ENCODE measurements at places on chromosomes 1 and 21.

- DNase-seq: no peak
These were observed 8.5 kb upstream of the AKNAD1 start for GRCh38 chr1:108865316-108865910.

- no peak for DNase-seq
These were observed 745 bp downstream of the MUL1 start for GRCh38 chr1:20507248-20507563.

- no peak for DNase-seq
These were observed 203.2 kb downstream of the APP start for GRCh38 chr21:25967181-25967900.

DNA sequence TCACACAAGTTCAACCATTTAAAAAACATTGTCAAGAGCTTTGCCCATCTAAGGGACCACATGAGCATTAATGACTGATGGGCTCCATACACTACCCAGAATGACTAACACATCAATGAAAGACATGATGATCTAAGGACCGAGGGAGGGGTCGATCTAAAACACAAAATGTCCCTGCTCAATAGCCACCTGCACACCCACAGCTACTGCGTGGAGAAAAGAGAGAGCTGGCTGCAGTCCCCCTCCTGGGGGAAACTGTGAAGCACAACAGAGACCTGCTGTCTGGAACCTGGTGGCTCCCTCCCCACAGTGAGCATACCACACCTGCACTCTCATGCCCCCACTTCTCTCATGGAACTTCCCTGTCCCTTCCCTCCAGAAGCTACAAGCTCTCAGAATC, 130.1 kb upstream of the ERG start:
- no peak for DNase-seq

- no peak for DNase-seq
These were observed 46.9 kb upstream of the GOLT1A start for GRCh38 chr1:204260601-204261197.

DNA sequence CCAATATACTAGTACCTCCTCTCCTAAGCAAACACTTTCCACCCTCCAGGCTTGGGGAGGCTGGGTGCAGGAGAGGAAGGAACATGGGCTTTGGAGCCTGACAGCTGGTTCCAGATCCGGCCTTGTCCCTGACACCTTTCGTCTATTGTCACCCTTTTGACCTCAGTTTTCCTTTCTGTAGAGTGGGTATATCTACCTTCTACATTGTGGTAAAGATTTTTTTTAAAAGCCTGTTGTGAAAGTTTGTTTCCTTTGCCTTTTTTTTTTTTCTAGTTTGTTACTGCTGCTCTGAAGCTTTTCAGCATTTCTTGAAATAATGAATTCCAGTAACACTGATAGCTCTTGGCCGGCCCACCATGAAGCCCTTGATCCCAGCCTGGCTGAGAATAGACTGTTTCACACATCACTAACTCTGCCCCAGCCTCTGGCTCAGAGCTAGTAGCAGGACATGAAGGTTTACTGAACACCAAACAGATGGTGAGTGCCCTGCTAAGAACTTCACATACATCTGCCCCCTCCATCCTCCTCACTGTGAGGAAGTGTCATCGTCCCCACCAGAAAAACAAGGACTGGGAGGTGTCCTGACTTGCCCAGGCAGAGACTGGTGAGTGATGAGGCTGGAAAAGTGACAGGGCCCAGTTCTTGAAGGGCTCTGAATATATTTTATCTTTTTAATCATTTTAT, 33.0 kb upstream of the ID3 start:
- no peak for DNase-seq

- no peak for DNase-seq
These were observed 65.7 kb upstream of the NHLH2 start for GRCh38 chr1:115906627-115907026.

- DNase-seq: no peak
These were observed 352.4 kb downstream of the LTN1 start for GRCh38 chr21:28640326-28640725.

DNA sequence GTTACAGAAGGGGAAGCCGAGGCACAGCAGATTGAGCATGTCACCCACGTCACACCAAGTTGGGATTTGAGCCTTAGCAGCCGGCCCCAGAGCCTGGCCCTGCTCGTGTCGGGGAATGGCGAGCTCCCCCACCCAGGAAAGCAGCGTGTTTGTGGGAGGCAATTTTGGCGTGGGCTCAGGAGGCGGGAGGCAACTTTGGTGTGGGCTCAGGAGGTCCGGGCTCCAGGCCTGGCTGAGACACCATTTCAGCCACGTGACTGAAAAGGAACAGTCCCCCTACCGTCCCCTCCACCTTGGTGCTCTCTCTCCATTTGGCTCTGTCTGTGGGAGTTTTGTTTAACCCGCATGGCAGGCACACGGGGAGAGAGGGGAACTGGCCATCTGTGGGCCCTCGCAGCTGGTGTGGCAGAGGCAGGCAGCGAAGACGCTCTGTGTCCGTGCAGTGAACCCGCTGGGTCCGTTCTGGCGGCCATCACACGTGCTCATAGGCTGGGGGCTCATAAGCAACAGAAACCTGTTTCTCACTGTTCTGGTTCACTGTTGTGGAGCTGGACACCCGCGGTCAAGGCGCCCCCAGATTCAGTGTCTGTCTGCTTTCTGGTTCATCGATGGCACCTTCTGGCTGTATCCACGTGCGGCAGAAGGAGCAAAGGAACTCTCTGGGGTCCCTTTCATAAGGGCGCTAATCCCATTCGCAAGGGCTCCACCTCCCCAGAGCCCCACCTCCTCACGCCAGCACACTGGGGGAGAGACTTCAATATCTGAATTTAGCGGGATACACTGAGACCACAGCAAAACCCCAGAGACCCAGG, 110.2 kb downstream of the CRYAA start:
- DNase-seq: no peak

- no peak for DNase-seq
These were observed 743 bp upstream of the KRTAP10-10 start for GRCh38 chr21:44636209-44637017.

DNA sequence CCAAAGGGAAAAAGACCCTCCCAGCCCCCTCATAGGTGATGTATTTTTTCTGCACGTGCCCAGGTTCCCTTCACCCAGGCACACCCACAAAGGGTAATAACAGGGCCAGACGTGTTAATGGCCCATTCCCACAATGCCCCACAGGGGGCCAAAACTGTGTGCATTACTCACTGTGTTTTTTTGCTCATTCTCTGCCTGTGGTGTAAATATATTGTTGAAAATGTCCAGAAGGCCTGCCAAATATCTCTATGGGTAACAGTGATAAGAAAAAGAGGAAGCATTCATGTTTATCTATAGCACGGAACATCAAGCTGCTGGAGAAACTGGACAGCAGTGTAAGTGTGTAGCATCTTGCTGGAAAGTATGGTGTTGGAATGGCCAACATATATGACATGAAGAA, 21.9 kb downstream of the RHEX start:
- no peak for DNase-seq

GRCh38 chr1:63973005-63973419, 199.2 kb downstream of the ROR1 start:
- no peak for DNase-seq

DNA sequence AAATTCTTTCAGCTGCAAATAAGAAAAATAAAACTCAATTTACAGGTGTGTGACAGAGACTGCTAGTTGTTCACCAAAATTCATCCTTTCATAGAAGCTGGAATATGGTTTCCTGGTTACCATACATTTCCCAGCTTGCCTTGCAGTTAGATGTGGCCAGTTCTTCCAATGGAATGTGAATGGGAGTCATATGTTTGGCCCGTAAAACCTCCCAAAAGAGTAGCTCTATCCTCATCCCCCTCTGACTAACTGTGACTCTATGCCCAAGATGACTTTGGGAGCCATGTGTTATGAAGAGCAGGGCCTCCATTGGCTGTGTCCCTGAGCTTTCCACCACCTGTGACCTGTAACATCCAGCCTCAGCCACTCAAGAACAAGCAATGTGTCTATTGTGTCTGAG, 90.6 kb upstream of the NGF start:
- DNase-seq: no peak

DNA sequence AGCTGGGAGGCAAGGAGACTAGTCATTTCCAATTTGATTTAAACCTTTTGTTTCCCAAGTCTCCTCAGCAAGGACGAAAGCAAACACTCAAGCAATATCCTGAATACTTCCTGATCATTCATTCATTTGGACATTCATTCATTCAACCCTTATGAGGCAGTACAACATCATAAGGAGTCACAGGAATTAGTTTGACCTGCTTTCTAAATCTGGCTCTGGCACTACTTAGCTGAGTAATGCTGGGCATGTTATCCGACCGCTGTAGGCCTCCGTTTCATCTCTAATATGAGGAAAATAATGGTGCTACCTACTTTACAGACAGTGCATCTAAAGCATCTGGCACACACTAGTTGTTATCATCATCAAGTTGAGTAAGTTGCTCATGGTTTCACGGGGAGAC, 11.7 kb downstream of the FAM78B start:
- no peak for DNase-seq

GRCh38 chr1:33358795-33359503, 38.1 kb upstream of the A3GALT2 start:
- DNase-seq: no peak

DNA sequence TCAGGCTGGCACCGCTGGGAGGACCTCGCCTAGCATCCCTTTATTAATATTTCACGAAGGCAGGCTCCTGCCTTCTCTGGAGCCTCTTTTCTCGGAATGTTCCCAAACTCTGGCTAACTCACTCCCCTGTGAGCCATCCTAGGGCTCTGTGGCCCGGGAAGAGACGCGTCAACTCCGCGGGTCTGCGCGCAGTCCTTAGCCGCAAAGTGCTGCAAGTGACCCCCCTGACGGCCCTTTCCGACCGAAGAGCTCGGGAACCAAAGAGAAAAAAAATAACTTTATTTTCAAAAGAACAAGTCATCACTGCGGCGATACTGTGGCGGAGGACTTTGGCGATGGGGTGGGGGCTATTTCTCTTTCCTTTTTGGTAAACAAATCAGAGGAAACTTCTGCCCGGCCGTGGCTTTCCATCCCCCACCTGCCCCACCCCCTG, 14.6 kb downstream of the NR5A2 start:
- DNase-seq: no peak

- peak; percentile 40 for DNase-seq
These were observed 953 bp upstream of the NDUFS2 start for GRCh38 chr1:161200992-161201835.

GRCh38 chr1:44855742-44856141, 12.7 kb upstream of the PTCH2 start:
- DNase-seq: no peak

GRCh38 chr1:109630898-109631512, 11.4 kb downstream of the AMPD2 start:
- DNase-seq: no peak

- DNase-seq: peak; percentile 94
These were observed 103.4 kb upstream of the VAMP3 start for GRCh38 chr1:7667625-7668218.

DNA sequence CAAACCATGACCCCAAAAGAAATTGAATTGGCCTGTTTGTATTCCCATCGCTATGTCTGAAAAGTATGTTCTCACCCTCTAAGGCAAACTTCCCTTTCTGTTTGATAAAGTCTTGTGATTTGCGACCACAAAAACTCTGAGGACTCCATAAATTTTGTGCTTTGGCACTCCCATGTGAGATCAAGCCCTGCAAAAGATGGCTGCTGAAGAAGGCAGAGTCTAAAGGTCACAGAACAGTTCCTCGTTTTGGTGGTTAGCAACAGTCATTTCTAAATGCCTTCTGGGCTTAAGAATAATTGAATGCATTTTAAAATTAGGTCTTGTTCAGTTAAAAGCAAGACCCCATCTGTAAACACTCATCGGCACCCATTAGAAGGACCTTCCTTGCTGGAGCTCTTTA, 441.6 kb downstream of the OMA1 start:
- DNase-seq: no peak

GRCh38 chr1:106802181-106802580, 254.3 kb upstream of the PRMT6 start:
- DNase-seq: no peak

DNA sequence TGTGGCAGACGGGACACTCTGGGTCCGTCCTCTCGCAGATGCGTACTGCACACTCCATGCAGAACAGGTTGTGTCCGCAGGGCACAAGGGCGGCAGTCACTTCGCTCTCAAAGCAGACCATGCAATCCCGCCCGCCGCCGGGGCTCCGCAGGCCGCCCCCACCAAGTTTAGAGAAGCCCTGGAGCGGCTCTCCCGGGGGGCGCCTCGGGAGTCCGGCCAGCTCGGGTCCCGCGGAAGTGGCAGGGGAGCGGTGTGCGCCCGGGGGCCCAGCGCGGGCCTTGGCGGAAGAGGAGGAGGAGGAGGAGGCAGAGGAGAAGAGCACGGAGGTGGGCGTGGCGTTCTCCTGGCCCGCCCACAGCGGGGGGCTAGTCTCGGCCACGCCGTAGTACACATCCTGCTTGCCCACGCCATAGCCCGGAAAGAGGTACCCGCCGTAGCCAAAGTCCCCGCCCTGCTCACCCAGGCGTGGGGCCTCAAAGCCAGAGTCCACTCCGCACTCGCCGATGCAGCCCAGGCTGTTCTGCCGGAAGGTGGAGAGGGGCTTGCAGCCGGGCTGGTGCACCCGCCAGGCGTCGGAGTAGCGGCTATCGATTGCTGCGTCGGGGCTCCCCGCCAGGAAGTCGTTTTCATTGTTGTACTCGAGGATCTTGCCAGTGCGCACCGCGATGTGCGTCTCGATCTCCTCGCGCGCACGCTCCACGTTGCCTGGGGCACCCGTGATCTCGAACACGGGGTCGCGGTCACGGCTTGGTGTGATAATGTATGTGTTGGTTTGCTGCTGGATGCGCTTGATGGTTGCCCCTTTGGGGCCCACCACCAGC, 5.4 kb downstream of the MEX3A start:
- DNase-seq: no peak

GRCh38 chr1:176847052-176847451, 317.5 kb downstream of the ASTN1 start:
- no peak for DNase-seq

GRCh38 chr1:221816899-221817298, 75.0 kb upstream of the DUSP10 start:
- DNase-seq: no peak
